ENCODE measurements at places on chromosomes 1 and 21.

- no peak for DNase-seq
These were observed 22.4 kb upstream of the SYNC start for GRCh38 chr1:32724678-32725614.

DNA sequence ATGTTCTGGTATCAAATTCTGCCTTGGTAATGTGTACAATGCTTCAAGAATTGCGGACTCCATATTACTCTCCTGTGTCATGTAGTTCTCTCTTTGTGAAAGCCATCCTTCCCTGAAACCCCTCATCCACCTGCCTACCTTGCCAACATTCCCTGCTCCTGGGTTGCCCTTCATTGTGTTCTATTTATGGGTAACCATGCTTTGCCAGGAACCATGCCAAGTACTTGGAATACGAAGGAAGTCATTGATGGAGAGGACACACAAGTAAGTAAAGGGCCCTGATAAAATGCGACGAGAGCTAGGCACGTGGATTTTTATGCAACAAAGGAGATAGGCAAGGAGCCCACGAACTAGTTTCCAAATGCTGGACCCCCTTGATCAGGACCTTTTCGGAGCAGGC lies 300.8 kb downstream of the DISC1 start:
- DNase-seq: no peak

- DNase-seq: no peak
These were observed 155.7 kb downstream of the S1PR1 start for GRCh38 chr1:101392552-101392951.

DNA sequence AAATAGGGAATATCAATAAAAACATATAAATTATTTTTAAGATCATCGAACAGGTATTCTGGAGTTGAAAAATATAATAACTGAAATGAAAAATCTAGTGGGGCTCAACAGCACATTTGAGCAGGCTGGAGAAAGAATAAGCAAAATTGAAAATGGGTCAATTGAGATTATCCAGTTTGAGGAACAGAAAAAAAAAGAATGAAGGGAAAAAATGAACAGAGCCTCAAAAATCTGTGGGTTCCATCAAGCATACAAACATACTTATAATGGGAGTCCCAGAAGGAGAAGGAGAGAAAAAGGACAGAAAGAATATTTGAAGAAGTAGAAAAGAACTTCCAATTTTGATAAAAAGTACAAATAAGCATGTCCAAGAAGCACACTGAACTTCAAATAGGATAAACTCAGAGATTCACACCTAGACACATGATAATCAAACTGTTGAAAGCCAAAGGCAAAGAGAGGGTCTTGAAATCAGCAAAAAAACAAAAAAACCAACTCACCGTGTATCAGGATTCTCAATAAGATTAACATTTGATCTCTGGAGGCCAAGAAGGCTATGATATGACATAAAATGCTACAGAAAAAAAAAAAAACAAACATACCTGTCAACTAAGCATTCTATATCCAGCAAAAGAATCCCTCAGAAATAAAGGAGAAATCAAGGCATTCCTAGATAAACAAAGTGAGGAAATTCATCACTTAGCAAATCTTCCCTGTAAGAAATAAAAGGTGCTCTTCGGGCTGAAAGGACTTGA lies 5.4 kb upstream of the COQ8A start:
- no peak for DNase-seq

- no peak for DNase-seq
These were observed 13.9 kb downstream of the SH2D1B start for GRCh38 chr1:162397943-162398560.

- no peak for DNase-seq
These were observed 10.4 kb downstream of the LGALS8 start for GRCh38 chr1:236534151-236534651.

DNA sequence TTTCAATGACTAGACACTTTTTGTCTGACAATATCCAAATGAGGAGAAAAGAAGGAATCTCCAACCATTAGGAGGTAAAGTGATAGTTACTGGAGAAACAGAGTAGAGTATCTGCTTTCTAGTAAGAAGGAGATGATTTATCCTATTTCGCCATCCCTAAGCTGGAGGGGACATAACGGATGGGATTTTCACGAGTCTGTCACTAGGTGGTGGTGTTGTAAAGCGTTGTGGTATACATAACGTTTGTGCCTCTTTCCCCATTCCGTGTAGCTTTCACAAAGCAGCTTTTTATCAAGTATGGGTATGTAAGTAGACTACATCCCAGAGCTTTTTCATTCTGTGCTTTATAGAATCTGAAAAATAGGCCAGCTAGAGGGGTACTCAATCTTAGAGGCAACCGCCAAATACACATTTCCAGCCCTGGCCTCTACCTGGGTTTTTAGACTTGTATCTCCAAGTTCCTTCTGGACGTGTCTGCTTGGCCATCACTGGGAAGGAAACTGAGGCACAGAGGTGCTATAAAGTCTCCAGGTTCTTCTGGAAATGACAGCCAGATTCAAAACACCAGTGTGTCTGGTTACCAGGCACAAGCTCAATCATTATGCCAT lies 33.3 kb upstream of the FAM3B start:
- peak; percentile 24 for DNase-seq

DNA sequence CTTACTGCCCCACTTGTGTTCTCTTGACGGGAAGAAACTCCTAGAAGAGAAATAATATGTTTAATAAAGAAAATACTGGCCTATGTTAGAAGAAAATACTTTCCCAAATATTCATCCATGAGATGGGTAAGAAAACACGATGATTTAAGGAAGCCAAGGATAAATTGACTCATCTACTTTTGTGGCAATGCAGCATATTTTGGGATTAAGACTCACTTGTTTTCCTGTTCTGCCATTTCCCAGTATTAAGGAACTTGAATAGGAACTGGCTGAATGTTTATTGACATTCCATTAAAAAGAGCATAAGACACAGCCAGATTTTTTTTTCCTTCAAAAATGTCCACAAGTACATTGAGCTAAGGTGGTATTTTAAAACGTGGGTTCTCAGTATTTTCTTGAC lies 10.9 kb upstream of the ADAMTS5 start:
- DNase-seq: no peak

- no peak for DNase-seq
These were observed 23.5 kb downstream of the ASB17 start for GRCh38 chr1:75908717-75909152.

GRCh38 chr1:173355281-173356031 lies 121.7 kb upstream of the PRDX6 start:
- DNase-seq: no peak

GRCh38 chr1:246647113-246647512 lies 77.1 kb upstream of the SCCPDH start:
- DNase-seq: no peak

DNA sequence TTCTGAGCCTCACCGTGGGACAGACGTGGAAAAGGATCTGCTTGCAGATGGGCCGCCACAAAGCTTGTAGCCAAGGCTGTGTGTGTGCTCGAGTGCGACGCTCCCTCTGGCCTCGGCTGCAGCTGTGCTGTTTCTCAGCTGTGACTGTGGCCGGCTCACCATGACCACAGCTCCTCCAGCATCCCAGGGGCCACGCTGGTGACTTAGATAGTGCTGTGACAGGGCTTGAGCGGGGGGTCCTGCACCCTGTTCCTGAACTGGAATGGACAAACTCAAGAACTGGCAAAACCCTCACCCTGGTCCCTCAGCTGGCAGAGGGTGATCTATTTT lies 17.4 kb upstream of the ACTRT2 start:
- no peak for DNase-seq

- DNase-seq: no peak
These were observed 9.6 kb downstream of the PTPRU start for GRCh38 chr1:29245876-29246275.

GRCh38 chr1:206821493-206821892 lies 43.9 kb upstream of the IL20 start:
- no peak for DNase-seq

GRCh38 chr1:226428348-226428747 lies 20.5 kb upstream of the PARP1 start:
- DNase-seq: no peak

DNA sequence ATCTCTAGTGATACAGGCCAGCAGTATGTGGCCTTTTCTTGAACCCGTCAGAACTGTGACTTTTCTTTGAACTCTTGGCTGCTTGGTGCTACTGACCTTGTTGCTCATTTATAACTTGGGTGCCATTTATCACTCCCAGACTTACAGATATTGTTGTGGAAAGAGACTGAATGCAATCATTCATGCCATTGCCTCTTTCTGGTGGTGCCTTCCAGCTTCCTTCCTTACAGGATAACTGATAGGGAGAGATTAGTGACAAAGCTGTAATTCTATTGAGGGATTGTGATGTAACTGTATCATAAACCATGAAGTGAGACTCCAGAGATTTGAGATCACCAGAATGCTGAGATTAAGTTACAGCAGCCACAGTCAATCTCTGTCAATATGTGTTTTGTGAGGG lies 256.5 kb downstream of the USP25 start:
- no peak for DNase-seq

DNA sequence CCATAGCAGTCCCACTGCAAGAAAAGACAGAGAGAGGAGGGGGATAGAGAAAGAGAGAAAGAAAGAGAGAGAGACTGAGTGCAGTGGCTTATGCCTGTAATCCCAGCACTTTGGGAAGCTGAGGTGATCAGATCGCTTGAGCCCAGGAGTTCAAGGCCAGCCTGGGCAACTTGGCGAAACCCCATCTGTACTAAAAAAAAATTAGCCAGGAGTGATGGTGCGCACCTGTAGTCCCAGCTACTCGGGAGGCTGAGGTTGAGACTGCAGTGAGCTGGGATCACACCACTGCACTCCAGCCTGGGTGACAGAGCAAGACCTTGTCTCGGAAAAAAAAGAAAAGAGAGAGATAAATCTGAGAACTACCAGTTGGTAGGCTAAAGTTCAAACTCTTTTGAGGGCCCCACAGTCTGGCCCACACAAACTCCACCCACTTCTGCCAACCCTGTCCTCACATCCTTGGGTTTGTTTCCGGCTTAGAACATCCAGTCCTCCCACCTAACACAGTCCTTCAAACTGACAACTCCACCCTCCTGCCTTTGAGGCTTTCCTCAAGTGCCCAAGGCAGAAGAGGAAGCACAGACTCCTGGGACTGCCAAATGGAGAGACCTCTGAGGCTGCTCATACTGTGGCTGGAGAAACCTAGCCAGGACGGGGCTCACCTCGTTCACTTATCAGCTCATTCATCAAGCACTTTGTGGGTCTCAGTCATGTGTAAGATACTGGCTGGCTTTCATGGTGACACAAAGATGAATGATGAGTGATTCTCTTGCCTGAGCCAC lies 20.1 kb downstream of the TFAP2E start:
- no peak for DNase-seq

DNA sequence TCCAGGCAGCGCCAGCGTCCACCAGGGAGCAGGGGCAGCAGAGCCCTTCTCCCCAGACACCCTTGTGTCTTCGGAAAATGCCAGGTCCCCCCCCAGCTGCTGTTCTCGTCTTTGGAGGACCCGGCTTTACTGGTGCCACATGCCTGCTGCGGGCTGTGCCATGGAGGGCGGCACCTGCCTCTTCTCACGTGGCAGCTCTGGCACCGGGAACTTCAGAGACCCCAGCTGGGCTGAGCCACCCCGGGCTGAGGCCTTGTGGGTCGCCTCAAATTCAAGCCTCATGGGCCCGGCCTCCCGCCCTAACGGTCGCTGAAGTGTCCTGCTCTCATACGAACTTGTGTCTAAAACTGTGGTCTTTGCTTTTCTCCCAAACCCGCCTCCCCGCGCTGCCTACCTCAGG lies 27.0 kb upstream of the C1orf159 start:
- no peak for DNase-seq

DNA sequence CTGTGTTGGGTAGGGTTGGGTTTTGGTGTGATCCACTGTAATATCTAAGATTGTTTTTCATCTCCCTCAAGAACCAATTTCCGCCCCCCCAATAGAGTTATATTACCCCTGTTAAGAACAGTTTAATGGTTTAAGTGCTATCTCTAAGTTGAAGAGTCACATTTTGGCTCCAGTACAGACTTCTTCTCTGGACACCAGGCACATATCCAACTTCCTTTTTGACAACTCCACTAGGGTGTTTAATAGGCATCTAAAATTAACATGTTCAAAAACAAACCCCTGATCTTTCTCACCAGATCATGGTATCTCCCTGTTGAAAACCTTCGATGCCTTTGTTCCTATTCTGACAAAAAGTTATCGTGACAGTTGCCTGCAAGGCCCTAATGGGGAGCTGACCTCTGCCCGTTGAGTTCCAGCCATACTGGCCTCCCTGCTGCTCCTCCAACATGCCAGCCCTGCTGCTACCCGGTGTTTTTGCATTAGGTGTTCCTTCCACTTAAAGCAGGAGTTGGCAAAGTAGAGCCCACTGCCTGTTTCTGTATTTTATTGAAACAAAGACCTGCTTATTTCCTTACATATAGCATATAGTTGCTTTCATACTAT lies 18.6 kb downstream of the USP24 start:
- no peak for DNase-seq

GRCh38 chr1:93979718-93980319 lies 70.6 kb upstream of the GCLM start:
- no peak for DNase-seq

- DNase-seq: no peak
These were observed 7.9 kb downstream of the RGSL1 start for GRCh38 chr1:182457844-182458243.

- no peak for DNase-seq
These were observed 21.6 kb downstream of the URB1 start for GRCh38 chr21:32370998-32371766.

DNA sequence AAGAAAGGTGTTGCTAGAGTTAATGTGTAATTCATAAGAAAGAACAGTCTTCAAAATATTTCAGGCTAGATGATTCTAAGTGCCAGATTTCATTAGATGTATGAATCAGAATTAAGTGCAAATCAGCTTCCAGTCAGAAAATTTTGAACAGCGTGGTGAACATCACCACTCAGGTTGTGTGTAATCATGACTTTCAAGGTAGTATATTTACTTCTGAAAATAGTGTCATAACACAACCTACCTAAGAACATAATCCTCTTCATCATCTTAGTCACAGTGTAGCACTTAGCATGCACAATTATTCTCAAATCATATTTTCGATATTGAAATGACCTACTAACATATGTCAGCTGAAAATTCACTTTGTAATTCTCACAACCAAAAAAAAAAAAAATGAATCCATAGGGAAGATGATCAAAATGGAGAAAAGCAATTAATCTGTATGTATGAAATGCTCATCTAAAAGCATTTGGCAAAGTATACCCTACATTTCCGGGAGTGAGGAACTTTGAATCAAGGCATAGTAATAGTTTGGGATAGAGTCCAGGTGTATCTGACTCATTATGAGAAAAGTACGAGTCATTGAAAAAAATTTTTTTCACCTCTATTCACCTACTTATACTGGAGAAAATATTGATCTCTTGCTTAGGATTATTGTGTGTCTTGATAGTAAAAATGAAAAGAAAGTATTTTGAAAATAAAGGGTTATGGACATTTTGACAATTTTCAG lies 221.8 kb upstream of the CHRM3 start:
- no peak for DNase-seq
